ENCODE measurements at places on chromosomes 4 and X.

- no peak for DNase-seq
Measured at GRCh38 chr4:144955104-144955503, 142.9 kb downstream of the ANAPC10 start.

DNA sequence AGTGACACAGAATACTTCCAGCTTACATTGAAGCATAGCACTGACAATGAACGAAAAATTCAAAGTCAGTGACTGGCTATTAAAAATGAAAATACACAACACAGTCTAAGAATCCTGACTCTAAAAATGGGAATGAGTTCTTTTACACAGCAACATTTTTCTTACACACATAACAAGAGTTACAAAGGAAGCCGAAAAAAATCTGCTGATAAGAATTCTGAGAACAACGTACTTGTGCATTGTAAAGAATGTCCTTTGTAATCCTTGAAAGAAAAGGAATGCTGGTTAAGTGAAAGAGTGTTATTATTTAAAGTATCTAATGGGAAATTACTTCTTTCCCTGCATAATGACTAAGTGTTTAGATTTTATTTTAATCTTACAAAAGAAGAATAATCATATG, 199.4 kb downstream of the PRDM5 start:
- DNase-seq, result no peak

- DNase-seq, result no peak
Measured at GRCh38 chr4:186592966-186593586, 37.7 kb upstream of the MTNR1A start.

- DNase-seq, result no peak
Measured at GRCh38 chr4:182208526-182209050, 34.6 kb upstream of the TENM3 start.

- DNase-seq, result peak; percentile 23
Measured at GRCh38 chr4:186854256-186854655, 130.6 kb upstream of the FAT1 start.

DNA sequence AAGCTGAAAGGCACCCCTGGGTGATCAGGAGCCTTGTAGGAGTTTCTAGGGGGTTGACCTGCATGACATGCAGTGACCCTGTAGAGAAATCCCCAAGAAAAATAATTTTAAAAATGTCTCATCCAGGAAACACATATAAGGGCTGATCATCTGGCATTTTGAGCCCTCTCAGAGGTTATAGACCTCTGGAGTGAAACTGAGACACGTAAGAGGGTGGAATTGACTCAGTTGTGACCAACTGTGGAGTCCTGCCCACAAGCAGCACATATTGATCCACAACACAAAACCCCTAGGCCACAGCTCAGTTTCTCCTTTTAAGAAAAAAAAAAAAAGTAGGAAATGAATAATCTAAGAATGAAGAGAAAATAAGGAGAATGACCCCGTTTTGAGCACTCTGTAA, 32.5 kb upstream of the MTMR8 start:
- DNase-seq, result no peak

- DNase-seq, result no peak
Measured at GRCh38 chrX:2526390-2526789, 25.6 kb upstream of the DHRSX start.

GRCh38 chrX:119094819-119095218, 22.0 kb downstream of the CT47C1 start:
- DNase-seq, result no peak

- DNase-seq, result no peak
Measured at GRCh38 chr4:26130173-26130572, 190.6 kb upstream of the RBPJ start.

DNA sequence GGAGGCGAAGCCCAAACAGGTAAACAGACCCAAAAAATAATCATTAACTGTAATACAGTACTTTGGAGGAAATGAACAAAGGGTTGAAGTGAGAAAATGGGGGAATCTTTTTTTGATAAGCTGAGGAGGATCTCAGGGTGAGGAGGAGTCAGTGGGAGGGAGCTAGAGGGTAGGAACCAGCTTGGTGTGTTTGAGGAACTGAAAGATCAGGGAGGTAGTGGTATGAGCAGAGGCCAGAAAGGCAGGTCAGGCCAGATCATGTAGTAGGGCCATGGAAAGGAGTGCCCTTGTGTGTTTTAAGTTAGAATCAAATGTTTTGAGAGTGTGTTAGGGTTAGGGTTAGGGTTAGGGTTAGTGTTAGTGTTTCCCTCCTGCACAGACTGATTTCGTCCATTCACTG, 48.8 kb downstream of the PPP2R2C start:
- no peak for DNase-seq

DNA sequence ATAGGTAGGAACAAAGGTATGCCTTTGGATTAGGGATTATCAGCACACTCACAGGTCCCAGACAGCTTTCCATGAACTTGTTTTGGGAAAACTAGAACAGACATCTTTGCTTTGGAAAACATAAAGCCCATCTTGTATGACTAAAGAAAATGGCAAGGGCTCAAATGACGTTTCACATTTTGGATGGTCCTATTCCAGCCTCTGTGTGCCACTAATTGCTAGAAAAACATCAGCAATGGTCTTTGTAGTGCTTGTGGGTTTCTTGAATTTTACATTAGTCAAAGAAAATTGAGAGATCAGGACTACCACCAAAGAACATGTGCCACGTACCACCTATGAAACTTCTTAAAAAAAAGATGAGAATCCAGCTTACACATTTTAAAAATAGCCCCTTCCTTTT, 111.4 kb downstream of the HDAC8 start:
- DNase-seq, result peak; percentile 22

- peak; percentile 8 for DNase-seq
Measured at GRCh38 chr4:52069571-52069970, 18.5 kb downstream of the SPATA18 start.

DNA sequence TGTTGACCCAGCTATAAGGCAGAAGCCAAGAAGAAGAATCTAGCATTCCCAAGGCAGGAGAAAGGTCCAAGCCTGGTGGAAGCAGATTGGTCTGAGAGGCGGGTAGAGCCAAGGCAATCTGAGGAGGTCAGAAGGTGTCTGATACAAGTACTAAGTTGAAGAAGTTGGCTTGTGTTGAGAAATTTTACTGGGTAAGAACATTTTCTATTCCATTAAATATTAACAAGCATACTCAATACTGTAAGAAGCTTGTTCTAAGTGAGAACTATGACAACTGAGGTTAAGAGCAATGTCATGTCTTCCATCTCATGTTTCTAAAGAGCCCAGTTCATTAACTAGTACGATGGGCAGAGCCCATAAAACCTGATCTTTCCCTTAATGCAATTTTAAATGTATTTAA, 75.0 kb downstream of the FAM13A start:
- no peak for DNase-seq

- DNase-seq, result no peak
Measured at GRCh38 chr4:111997785-111998184, 147.5 kb upstream of the FAM241A start.

GRCh38 chrX:18668071-18668835, 3.7 kb downstream of the RS1 start:
- DNase-seq, result no peak

DNA sequence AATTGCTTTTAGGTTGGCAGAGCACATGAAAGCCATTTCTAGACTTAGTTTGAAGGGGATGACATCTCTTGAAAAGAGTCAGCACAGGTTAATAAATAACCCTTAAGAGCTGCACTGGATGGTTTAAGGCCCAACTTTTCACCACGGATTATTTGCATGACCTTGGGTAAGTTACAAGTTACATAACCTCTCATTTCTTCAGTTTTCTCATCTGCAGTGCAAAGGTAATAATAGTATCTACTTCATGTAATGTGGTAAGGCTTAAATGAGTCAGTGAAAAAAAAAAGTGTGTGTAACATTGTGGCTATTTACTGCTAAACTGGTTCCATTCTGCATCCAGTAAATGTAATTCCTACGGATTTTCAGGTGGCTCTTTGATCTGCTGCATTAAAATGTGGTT, 715.8 kb downstream of the CCSER1 start:
- no peak for DNase-seq

GRCh38 chrX:7134981-7135380, 12.5 kb upstream of the STS start:
- DNase-seq, result no peak

GRCh38 chr4:41613386-41613785, 75.4 kb downstream of the LIMCH1 start:
- DNase-seq, result no peak

- DNase-seq, result peak; percentile 1
Measured at GRCh38 chrX:23504895-23505294, 162.4 kb upstream of the PRDX4 start.

DNA sequence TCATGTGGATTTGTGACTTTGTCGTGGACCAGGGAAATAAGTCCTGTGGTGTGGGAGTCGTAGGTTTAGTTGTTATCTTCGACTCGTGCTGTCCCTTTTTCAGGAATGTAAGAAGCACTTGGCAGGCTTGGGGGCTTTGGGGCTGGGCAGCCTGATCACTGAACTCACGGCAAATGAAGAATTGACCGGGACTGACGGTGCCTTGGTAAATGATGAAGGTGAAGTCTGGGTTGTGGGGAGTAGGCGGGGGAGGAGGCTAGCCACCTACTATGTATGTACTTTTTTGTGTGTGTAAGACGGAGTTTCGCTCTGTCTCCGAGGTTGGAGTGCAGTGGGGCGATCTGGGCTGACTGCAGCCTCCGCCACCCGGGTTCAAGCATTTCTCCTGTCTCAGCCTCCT, 1.2 kb downstream of the TAF1 start:
- no peak for DNase-seq

DNA sequence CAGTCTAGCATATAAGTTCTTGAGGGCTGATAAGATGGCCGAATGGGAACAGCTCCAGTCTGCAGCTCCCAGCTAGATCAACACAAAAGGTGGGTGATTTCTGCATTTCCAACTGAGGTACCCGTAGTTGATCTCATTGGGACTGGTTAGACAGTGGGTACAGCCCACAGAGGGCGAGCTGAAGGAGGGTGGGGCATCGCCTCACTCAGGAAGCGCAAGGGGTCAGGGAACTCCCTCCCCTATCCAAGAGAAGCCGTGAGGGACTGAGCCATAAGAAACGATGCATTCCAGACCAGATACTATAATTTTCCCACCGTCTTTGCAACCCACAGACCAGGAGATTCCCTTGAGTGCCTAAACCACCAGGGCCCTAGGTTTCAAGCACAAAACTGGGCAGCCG, 109.0 kb downstream of the RPS6KA6 start:
- DNase-seq, result no peak

DNA sequence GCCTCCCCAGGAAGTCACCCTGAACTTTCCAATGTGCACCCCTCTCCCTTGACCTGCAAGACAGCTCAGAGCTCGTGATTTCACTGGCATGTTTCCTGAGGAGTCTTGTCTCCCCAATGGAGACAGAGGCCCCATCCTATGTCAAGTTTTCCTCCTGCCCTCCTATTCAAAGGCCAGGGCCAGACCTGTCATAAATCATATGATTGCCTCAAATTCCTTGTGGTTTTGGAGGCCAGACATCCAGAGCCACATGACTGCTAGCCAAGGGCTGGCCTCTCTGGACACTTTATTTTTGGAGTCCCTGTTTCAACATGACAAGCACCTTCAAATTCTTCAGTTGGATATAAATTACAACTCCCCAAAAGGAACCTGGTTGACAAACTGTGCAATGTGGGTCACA, 76.0 kb upstream of the TFDP3 start:
- DNase-seq, result peak; percentile 31

GRCh38 chr4:188781655-188782054, 642.4 kb downstream of the TRIML1 start:
- peak; percentile 42 for DNase-seq
